ENCODE measurements at places on chromosomes 3 and 15.

GRCh38 chr3:8969241-8969640 lies 6.0 kb upstream of the RAD18 start:
- DNase-seq = no peak

DNA sequence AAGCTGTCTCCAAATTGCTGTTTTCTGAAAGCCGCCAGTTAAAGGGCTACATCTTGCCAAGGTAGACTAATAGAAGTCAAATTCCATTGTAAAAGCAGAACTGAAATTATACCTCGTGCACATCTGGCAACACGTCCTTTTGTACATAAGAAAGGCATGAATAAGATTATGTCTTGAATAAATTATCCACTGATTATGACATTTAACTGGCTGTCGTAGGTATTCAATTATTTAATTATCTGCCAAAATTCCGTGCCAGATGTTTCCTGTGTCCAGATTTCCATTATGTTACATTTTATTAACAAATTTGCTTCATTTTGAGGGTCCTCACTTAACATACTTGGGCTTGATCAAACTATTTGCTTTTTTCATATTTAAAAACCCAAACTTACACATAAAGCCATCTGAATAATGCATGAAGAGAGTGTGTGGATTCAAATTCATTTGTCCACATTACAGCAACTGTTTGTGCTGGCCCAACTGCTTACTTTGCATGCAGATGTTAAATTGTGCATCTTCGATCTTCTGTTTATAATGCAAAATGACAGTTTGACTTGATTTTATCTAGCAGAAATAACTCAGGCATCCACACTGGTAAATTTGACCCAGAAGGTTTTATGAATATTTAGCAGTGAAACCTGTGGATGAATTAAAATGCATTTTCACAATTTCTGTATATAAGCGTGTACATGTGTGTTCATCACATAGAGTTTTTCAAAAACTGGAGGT lies 701.5 kb downstream of the ZNF385D start:
- no peak for DNase-seq

GRCh38 chr3:175518459-175518858 lies 659.3 kb downstream of the NAALADL2 start:
- no peak for DNase-seq

DNA sequence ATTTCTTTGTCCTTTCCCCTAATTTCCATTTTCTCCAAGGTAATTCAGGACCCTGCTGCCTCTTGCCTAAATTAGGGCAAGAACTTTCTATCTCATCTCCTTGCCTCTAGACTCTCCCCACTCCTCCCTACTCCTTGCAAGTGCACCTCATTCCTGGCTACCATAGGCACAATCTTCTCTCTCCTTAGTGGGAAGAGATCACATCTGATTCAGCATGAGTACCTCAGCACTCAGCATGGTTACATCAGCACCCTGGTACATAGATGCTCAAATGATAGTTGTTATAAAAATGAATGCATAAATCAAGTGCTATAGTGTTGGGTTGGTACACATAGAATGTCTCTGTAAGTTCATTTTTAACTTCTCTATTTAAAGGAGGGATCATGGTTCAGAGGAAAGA lies 313.4 kb upstream of the RASGRP1 start:
- no peak for DNase-seq

GRCh38 chr3:141834292-141834691 lies 42.2 kb upstream of the ATP1B3 start:
- no peak for DNase-seq

GRCh38 chr3:182023843-182024242 lies 312.1 kb downstream of the SOX2 start:
- no peak for DNase-seq

DNA sequence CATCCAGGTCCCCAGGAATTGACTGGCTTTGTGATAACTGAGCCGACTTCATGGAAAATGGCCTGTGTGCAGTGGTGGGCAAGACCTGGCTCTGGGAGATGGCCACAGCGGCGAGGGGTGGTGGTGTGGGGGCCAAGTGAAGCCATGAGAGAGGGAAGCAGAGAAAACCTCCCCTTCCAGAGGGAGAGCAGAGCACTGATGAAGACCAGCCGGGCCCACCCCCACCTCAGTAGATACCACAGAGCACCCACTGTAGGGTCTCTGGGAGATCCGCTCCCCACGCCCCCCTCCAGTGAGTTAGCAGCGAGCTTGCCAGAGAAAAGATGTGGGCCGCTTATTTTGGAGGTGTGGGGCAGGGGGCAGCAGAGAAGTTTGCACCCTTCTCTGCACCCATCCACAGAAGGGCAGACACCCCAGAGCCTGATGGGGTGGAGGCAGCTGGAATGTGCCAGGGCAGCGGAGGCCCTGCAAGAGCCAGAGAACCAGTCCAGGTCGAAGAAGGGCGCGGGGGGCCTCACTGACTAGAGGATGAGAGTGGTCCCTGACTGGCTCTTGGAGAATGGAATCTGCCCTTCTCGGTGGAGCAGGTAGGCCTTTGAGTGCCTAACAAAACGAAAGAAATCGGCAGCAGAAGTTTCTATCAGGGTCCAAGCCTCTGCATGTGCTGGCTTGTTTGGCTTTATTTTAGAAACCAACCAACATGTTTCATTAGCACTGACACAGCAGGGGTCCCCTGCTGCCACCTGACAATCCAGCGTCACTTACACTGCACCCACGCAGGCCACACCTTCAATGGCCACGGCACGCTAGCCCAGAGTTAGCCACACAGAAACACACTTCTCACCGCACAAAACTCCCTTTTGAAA lies 28.3 kb downstream of the MELTF start:
- DNase-seq = no peak

DNA sequence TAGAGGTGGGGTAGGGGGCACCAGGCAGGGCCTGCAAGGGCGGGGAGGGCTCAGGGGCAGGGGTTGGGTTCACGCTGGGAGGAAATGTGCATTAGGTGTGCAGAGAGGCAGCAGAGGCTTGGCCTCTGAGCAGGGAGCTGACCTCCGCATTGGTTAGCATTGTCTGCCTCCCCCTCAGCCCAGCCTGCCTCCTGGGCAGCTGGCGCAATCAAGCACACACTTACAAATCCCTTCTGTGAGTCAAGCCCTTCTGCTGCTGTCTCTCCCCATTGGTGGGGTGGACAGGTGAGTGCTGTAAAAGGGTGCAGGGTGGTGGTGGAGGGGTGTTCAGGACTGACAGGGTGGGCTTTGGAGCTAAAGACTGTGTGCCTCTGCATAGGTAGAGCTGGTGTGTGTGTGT lies 9.3 kb downstream of the LOXL1 start:
- no peak for DNase-seq

GRCh38 chr3:111332488-111333080 lies 209.4 kb upstream of the CD96 start:
- DNase-seq = no peak

- no peak for DNase-seq
Observed at GRCh38 chr15:81087066-81087465, 47.0 kb upstream of the CFAP161 start.

- no peak for DNase-seq
Observed at GRCh38 chr15:61700803-61701202, 359.4 kb downstream of the VPS13C start.

DNA sequence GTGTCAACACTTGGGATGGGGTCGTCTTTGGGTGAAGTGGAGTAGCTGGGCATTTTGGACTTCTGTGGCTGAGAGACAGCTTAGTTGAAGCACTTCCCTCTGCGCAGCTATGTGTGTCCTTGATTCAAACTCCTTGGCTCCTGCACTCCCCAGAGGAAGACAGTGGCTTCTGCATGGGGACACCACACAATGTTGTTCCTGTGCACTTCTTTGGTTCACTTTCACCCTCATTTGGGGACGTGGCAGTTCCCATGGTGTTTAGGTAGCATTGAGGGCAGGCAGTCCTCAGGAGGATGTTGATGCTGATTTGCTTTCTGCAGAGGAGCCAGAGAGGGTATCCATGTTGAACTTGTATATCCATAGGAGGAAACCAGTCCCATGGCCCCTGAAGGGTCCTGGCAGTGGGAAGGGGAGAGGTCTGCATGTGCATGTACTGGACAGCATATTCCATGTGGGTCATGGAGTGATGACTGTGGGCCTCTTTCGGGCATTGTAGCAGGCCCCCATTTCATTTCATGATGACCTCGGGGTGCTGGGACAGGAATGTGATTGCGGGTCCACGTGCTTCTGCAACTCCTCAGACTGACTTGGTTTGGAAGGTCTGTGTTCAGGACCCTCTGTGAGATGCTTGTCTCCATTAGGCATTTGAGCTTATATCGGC lies 135.4 kb downstream of the SNRPN start:
- no peak for DNase-seq

DNA sequence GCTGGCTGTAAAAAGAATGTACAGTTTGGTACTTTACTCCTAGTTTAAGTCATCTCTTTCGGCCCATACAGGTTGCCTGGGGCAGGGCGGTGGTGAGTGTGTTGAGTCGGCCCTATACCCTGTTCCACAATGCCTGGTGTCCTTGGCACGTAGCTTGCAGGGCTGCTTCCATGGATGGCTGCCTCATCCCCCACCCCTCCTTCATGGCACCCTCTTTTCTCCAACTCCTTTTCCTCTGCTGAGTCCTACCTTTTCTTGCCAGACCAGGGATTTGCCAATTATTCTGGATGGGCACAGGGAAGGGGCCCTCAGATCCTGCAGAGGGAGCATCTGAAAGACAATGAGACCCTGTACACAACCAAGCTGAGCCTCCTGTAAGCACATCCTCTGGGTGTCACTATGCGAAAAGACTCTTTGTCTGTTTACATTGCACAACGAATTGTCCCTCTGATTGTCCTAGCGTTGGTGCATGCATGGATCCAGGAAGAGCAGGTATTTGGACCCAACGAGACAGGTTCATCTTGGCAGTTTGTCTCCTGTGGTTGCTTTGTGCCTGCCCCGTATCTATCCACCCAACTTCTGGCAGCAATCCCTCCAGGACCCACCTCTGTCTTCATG lies 73.6 kb upstream of the CGNL1 start:
- DNase-seq = no peak

DNA sequence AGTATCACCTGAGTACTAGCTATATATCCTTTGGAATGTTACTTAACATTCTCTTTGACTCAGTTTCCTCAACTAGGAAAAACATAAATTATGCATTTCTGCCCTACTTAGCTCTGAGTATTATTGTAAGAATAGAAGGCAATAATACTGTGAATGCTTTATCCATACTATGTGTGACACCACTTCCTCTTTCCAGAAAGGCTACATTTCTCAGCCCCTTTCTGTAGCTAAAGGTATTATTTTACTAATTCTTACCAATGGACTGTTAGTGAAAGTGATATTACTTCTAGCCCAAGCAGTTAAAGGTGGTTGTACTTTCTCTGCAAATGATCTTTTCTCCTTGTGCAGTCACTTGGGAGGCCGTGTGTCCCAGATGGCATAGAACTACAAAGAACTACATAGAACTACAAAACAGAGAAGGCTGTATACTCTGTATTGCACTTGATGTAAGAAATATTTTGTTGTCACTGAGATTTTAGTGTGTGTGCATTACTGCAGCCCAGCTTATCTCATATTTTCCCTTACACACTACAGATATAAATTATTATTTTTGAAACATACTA lies 35.1 kb downstream of the MYH15 start:
- no peak for DNase-seq

DNA sequence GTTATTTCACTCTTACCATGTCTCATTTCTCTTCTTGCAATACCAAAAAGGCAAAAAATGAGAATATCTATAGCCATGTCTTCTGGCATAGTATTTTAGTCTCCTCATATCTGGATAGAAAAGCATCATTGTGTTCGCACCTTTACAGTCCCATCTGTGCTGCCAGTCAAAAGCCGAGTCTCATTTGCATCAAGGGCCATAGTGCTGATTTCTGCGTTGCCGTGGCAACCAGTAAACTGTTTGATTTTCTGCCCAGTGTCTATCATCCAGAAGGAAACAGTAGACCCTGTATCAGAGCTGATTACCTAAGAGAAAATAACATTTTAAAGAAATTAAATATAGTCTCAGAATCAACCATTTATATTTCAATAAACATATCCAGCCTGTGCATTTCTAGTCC lies 86.1 kb upstream of the SERPINI2 start:
- no peak for DNase-seq

GRCh38 chr3:17122758-17123157 lies 238.0 kb downstream of the PLCL2 start:
- no peak for DNase-seq

- DNase-seq = no peak
Observed at GRCh38 chr15:79209690-79210089, 72.8 kb upstream of the ANKRD34C start.

DNA sequence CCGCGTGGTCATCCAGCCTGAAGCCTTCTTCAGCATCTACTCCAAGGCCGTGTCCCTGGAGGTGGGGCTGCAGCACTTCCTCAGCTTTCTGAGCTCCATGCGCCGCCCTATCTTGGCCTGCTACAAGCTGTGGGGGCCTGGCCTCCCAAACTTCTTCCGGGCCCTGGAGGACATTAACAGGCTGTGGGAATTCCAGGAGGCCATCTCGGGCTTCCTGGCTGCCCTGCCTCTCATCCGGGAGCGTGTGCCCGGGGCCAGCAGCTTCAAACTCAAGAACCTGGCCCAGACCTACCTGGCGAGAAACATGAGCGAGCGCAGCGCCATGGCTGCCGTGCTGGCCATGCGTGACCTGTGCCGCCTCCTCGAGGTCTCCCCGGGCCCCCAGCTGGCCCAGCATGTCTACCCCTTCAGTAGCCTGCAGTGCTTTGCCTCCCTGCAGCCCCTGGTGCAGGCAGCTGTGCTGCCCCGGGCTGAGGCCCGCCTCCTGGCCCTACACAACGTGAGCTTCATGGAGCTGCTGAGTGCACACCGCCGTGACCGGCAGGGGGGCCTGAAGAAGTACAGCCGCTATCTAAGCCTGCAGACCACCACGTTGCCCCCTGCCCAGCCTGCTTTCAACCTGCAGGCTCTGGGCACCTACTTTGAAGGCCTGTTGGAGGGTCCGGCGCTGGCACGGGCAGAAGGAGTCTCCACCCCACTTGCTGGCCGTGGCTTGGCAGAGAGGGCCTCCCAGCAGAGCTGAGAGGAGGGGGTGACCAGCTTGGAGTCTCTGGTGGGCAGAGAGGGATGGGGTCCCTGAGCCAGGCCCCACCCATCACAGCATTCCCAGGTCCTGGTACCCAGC lies 37.9 kb downstream of the GOLGA6A start:
- no peak for DNase-seq

GRCh38 chr15:39172380-39173281 lies 408.2 kb upstream of the THBS1 start:
- no peak for DNase-seq

DNA sequence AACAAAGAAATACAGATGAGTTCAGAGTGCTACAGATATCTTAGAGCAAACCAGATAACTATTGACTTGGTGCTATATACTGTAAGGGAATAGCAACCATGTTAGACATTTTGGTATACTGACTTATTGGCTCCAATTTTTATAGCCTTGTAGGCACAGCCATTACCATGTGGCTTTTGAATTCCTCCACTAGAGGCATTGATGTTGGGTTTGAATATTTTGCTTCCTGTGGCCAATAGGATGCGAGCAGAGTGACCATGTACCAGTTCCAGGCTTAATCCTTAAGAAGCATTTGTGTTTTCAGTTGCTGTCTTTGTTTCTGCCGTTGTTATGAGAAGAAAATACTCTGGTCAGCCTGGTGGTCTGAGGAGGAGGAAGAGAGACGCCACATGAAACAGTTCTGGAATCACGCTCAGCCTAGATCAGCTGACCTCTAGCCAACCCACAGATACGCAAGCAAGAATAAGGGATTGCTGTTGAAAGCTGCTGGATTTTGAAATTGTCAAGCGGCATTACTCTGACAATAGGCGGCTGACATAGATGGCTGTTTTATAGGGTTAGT lies 109.4 kb upstream of the TNIK start:
- no peak for DNase-seq

Data from NCI-H446 treated with DMSO at 0.1 percent for 48 hours (cell line).